ENCODE measurements at places on chromosomes 7 and 10.

- peak; percentile 37 for DNase-seq
These were observed 24.6 kb upstream of the INMT start for GRCh38 chr7:30727061-30727945.

- DNase-seq, result no peak
These were observed 84.0 kb downstream of the PTPN20 start for GRCh38 chr10:46995234-46995633.

DNA sequence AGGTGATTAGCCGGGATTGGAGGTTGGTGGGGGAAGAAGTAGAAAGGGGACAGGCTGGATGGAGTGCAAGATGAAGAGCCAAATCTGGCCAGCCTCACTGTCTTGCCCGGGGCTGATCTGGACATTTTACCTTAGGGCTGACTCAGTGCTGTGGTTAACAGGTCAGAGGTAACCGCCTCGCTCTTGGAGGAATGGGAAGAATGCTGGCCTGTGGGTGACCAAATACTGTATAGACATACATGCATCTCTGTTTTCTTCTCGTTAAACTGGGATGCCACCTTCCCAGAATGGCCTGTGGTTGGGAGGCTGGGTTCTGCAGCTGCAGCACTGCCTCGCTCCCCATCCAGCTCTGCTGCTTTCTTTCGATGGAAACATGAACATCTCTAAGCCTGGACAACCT, 120.0 kb downstream of the SEC23IP start:
- no peak for DNase-seq

DNA sequence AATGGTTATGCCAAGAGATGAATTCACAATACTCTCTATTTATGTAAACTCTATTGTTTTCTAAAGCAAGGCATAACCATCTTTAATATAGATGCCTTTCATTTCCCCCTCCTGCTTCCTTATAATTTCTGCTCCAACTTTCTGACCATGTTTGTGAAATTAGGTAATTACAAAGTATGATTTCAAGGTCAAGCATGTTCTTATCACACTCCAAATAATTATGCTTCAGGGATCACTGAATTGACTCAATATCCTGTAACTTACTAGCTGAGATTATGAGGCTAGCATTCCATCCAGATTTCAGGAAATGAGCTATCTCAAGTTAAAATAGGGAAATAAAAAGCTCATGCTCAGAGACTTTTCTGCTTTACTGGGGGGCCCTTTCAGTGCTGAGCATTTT, 655.9 kb upstream of the IGFBP3 start:
- no peak for DNase-seq

DNA sequence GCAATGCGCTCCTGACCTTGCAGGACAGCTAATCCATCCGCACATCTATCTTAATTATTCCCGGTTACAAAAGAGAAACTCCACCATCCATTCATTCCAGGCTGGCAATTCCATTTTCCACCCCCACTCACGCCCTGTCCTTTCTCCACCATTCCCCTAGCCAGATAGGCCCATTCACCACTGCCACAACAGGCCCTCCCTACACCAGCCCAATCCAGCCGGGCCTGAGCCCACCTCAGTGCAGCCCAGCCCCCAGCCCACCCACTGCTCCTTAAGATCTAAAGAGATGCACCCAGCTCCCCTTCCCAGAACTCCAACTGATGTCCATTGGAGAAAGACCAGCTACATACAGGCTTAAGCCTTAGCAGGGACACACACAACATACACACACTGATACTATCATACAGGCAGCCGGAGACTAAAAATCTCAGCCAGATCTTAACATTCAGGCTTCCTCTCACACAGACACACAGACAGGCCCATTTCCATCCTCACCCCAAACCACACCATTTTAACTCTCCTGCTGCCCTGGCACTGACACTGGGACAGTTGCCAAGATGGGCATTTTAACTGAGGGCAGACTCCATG, 38.0 kb upstream of the PAX2 start:
- no peak for DNase-seq

GRCh38 chr7:46518713-46519112, 597.6 kb upstream of the IGFBP3 start:
- no peak for DNase-seq

- no peak for DNase-seq
These were observed 12.0 kb downstream of the FXYD4 start for GRCh38 chr10:43383204-43383971.

GRCh38 chr7:117186218-117187010, 136.4 kb downstream of the WNT2 start:
- no peak for DNase-seq

DNA sequence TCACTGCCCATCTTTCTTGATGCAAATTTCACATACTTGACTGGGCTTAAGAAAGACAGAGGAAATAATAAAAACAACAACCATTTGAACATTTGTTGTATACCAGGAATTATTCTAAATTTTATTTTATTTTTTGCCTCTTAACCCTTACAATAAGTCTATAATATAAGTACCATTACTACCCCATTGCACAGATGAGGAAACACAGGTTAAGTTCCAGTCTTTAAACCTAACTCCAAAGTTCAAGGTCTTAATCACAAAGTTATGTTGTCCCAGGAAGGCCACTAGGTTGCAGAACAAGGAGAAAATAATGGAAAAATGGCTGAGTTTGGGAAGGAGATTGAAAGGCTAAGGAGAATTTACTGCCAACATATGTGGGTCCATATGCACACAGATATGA, 3.5 kb downstream of the FKBP14 start:
- no peak for DNase-seq

DNA sequence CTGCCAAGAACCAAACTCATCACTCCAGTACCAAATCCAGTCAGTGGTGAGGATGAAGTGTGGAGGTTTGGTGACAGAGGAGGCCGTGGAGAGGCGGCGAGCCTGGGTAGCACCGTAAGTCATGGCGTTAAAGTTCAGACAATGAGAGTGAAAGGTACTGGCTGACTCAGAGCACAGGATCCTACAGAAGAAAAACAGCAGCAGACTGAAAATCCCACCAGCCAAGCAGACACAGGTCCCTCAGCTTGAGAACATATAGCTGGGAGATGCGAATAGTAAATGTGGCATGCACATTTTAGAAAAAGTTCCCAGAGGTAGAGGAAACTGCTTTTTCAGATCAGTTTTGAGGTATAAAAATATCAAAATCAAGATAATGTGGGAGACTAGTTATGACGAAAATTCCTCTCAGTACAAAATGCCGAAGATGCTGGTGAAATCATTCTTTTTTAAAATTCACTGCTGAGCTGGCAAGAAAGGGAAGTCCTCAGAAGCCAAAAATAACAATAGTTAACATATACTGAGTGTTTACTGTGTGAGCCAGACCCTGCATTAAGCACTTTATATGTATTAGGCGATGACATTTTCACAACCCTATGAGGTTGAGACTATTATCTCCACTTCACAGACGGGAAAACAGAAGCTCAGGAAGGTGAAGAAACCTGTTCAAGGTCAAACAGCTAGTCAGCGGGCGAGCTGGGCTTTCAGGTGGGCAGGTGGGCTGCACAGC, 20.9 kb downstream of the PARP12 start:
- no peak for DNase-seq

DNA sequence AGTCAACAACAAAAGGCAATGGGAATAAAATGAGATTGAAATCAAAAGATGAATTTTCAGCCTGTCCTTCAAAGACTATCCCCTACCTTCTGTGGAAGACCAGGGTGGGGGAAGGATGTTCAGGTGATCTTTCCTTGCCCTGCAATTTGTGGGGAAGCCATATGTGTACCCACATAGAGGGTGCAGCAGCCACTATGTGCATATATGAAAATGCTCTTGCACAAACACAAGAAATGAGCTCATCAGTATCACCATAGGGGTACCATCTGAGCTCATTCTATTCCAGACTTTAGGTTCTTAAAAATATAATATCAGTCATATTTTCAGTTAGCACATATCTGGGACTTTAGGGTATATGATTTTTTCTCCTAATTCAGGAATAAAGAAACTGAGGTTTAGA, 17.7 kb downstream of the GIMAP5 start:
- no peak for DNase-seq

GRCh38 chr7:87075671-87076404, 16.4 kb upstream of the ELAPOR2 start:
- DNase-seq, result no peak

- no peak for DNase-seq
These were observed 223.3 kb downstream of the LRMDA start for GRCh38 chr10:75654772-75655171.

- DNase-seq, result no peak
These were observed 4.7 kb upstream of the CREB5 start for GRCh38 chr7:28407651-28408050.

DNA sequence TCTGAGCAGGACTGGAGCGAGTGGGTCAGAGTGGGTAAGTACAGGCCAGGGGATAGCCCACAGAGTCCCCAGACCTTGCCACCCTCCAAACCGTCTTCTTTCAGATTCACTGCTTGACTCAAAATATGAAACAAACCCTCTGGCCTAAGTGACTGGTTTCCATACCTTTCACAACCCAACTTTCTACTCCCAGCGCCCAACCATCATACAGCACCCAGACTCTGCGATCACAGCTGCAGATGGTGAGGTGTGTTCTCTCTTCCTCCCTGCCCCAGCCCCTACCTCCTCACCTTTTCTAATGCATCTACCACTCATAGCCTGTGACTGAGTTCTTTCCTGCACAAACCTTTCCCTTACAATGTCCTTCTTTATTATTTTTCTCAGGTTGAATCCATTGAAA, 92.0 kb upstream of the CELF2 start:
- DNase-seq, result no peak

DNA sequence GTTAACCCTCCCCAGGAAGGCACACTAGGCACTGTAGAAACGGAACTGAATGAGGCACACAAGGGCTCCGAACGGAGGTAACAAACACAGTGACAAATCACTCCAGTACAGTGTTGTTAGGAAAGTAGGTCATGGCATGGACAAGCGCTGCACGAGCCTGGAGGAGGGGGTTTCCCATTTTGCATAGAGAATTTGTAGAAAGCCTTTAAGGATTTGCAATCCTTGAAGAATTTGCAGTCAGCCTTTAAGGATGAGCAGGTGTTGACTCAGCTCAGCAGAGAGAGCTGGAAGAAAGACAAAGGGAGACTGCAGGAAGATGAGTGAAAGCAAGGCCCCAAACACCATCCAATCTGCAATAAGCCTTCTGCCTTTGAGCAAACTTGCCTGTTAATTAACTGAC, 51.1 kb upstream of the PPP1R3C start:
- no peak for DNase-seq

DNA sequence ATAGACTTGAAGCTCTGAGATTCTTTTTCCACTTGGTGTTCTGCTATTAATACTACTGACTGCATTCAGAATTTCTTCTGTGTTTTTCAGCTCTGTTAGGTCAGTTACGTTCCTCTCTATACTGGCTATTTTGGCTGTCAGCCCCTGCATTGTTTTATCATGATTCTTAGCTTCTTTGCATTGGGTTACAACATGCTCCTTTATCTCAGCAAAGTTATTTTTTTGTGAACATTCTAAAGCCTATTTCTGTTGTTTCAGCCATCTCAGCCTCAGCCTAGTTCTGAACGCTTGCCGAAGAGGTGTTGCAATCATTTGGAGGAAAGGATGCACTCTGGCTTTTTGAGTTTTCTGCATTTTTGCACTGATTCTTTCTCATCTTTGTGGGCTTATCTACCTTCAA, 201.5 kb upstream of the GNAI1 start:
- DNase-seq, result no peak

- no peak for DNase-seq
These were observed 41.4 kb upstream of the SLC26A5 start for GRCh38 chr7:103487419-103487818.

GRCh38 chr10:115456812-115457211, 363.6 kb downstream of the ATRNL1 start:
- DNase-seq, result no peak

GRCh38 chr7:48427671-48428070, 256.4 kb downstream of the ABCA13 start:
- no peak for DNase-seq

- no peak for DNase-seq
These were observed 72.8 kb downstream of the PRKCQ start for GRCh38 chr10:6507311-6507710.

DNA sequence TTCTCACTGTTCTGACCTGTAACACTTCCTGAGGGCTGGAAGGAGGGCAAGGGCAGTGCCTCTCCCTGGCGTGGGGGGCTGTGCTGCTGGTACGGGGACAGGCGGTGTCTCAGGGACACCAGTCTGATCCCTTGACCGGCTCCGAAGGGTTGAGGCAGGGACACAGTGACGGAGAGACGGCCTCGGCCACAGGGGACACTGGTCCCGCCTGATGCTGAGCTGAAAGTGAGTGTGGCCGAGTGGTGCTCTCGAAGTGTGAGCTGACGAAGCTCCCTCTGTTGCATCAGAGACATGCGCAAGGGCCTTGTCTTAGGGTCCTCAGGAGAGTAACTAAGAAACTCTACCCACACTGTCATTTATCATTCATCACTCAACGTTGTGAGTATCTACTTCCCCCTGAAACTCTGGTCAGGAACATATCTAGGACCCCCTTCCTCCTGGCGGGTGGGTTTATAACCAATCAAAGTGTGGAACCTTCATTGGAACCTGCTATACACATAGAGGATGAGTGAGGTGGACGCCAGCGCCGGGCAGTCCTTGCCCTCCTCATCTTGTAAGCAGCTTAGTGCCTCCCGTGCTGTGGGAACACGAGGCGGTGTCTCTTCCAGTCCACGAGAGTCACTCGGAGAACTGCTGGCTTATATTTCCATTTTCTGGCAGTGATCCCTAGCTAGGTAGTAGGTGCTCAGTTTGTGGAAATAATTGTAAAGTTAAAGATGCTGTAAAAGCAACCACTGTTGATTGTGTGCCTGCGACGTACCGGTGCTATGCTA, 283.1 kb downstream of the DNAJB6 start:
- no peak for DNase-seq

- no peak for DNase-seq
These were observed 218.6 kb upstream of the INHBA start for GRCh38 chr7:41921453-41921981.

DNA sequence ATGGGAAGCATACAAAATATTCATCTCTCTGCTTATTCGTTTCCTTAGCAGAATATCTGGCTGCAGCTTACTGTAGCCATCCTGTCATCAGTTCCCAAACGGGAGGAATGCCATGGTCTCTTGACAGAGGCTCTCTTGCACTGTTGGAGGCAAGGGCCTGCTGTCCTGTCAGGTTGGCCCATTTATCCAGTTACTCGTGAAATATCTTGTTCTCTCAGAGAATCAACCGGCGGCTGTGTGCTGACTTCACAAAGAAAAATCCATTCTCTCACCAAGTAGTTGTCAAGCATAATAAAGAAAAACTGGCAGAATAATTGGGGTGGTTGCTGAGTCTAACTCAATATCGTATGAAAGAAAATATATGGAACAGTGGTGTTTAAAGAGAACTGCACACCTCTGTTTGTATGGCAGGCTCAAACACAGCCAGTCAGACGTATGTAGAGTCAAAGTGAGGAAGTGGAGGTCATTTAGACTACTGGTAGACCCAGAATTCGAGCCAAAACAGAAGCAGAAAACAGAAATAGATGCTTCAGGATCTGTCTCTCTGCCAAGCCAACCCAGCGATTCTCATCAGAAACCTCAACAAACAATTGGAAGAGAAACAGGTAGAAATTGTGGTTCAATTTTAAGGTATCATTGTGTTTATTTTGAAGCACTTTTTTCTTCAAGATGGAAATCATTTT, 349.2 kb upstream of the PRKCQ start:
- no peak for DNase-seq

GRCh38 chr10:76946270-76946669, 691.3 kb downstream of the KCNMA1 start:
- no peak for DNase-seq

Data from CD8-positive, alpha-beta memory T cell (primary cell).